ENCODE measurements at places on chromosomes 2 and 18. TPM values are rescaled to one million over a fixed set of nuclear protein-coding genes. Genes with fewer than 3 reads are reported as not detected.

DNA sequence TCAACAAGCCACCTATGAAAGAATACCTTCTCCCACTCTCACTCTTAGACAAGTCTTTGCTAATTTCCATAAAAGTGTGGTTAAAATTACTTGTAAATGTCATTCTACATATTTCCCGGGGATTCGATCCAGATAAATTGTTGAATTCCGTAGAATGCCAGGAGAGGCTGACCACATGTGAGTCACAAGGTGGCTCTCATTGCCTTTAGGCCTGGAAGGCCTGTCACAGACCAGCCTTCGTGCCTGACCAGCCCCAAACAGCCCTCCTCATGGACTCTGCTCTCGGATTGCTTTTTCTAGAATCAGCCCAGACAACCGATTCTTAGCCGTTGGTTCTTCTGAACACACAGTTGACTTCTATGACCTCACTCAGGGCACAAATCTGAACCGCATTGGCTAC is 86.0 kb downstream of the RTN4 start:
- H3K36me3 ChIP-seq = peaks cover 10% of the 10 kb centered on the region
- no peak for DNase-seq
- no peak overlapping the region for H3K4me3 ChIP-seq
- no peaks in the 10 kb centered on the region for H3K27me3 ChIP-seq
- no peaks in the 10 kb centered on the region for H3K4me1 ChIP-seq

- H3K27ac ChIP-seq = no peak overlapping the region
- no peaks in the 10 kb centered on the region for H3K36me3 ChIP-seq
- H3K27me3 ChIP-seq = peaks cover 59% of the 10 kb centered on the region
- H3K4me3 ChIP-seq = no peak overlapping the region
Observed at GRCh38 chr2:219492575-219492974, 6.1 kb upstream of the GMPPA start.

DNA sequence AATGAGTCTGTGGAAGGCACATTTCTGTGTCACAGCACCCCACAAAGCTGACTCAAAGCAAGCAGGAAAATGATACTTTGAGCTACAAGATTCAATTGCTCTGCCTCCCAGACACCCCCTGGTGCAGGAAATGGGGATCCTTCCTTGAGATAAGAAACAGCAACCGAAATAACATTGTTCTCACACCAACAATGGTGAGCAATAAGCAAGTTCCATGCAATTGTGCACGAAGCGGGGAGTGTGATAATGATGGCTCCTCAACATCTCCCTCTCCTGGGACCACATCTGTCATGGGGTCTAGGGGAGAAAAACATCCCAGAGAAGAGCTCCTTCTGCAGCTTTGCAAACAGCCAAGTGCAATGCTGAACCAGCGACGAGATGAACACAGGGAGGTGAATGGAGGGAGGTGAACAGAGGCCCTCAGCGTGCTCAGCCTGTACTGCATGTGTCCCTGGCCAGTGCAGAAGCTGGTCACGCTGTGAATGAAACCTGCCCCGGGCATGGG is 67.7 kb downstream of the PDCL3 start:
- H3K36me3 ChIP-seq = no peaks in the 10 kb centered on the region
- no peaks in the 10 kb centered on the region for H3K4me1 ChIP-seq
- no peak for DNase-seq

DNA sequence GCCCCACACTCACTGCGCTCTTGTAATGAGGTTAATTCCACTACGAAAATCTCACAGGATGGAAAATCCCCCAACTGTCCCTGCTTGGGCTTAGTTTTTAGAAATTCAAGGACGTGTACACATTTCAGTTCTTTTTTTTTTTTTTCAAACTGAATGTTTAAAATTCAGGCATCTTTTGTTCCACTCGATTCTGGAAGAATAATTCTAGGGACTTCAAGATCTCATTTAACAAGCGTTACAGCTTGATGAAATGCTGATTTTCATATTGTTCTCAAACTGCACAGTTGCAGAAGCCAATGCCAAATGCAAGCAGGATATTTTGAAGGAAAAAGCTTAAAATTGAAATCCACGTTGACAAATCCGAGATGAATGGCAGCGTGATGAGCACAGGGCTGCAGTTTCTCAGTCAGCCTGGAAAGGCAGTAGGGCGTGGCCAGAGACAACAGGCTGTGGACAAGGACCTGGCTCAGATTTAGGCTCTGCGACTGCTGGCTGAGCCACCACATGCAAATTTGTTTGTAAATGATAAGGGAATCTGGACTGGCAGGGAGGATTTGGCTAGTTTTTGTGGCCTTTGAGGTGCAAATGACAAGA is 128.1 kb upstream of the MYCN start:
- H3K27ac ChIP-seq = no peak overlapping the region
- H3K36me3 ChIP-seq = no peaks in the 10 kb centered on the region
- peaks cover 3% of the 10 kb centered on the region for H3K4me1 ChIP-seq

DNA sequence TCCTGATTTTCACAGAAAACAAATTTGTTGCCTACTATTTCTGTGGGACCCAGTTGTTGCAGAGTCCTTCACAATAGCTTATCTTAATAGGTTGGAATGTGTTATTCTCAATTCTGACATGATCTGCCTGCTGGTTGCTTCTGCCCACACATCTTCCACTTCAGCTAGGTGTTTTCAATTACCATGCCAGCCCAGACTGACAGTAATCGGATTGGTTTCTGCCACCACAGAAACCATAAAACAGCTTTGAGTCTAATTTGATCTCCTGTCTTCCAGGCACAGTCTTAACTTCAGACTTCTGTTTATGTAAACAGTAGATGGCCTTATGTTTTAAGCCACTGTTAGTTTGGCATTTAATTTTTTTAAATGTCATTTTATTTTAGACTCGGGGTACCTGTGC is 248.2 kb upstream of the RBMS1 start:
- no peak overlapping the region for H3K4me3 ChIP-seq
- no peaks in the 10 kb centered on the region for H3K4me1 ChIP-seq
- H3K27me3 ChIP-seq = no peaks in the 10 kb centered on the region
- no peaks in the 10 kb centered on the region for H3K36me3 ChIP-seq

Gene NOL4
- total RNA-seq = 1.3 TPM

Gene AGXT
- total RNA-seq = 0.18 TPM

Gene TCF23
- not detected for total RNA-seq
